ENCODE measurements at places on chromosomes 13 and 19.

GRCh38 chr13:27961227-27962085 is 7.7 kb downstream of the CDX2 start:
- no peak for DNase-seq

DNA sequence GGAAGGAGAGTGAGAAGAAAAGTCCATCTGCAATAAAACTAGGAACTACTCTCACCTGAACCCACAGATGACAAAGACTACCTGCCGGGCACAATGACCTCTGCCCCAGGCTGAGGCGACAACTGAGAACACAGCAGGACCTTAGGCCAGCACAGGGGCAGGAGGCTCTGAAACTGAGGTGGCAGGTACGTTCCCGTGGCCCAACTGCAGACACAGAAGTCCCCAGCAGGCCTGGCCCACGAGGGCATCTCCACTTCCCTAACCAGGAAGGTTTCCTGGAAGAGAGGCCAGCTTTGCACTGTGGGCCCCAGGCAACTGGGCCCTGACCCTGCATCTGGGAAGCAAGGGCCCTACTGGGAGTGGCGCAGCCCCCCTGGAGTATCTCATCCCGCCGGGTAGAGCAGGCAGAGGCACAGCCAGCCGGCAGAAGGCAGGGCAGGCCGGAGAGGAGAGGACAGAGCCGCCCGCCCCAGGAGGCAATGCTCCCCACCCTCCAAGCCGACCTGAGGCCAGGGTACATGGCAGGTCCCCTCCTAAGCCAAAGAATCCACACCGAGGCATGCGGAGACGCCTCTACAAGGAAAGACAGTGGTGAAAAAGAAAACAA is 32.7 kb downstream of the STK24 start:
- DNase-seq, result no peak

GRCh38 chr19:3775831-3776230 is 3.8 kb upstream of the RAX2 start:
- DNase-seq, result no peak

- DNase-seq, result no peak
Observed at GRCh38 chr13:36820222-36820621, 1.2 kb downstream of the RFXAP start.

- no peak for DNase-seq
Observed at GRCh38 chr13:99653526-99653925, 152.3 kb downstream of the TM9SF2 start.

DNA sequence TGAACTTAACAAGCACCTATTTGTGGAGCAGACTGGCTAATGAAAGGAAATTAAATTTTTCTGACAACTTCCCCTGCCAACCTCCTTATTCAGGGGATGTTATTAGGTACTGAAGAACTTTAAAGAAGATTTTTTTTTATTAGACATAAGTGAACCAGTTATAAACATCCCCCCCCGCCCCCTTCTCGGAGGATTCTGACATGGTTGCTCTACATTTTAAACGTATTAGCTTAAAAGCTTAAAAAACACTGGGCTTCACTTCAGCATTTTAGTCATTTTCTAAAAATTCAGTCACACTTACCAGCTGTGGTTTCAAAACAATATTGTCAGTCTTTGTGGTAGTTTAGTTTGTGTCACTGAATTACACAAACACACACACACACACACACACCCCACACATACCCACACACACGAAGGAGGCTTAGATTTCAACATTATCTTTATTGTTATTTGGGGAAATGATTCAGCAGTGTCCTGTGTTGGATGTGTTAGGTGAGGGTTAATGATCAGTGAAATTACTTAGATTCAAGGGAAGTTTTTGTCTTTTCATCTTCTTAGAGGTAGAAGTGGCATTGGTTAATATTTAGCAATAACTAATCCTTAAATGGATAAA is 145.7 kb downstream of the PCCA start:
- no peak for DNase-seq

DNA sequence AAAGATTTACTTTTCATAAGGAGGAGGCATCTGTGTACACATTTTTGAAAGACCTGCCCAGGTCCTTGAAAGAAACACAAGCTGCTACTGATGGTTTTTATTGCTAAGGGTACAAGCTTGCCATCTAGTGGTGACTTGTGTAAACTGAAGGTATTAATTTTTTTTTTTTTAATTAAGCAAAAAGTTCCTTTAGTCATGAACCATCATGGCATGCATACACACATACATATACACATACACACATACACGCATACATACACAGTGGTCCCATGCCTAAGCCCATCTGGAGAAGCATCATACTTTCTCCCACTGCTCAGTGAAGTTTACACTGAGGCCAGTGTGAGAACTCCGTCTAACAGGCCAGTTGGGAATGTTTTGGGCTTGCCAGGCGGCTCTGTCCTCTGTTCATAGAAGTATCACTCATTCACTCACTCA is 312.5 kb downstream of the DCLK1 start:
- DNase-seq, result peak; percentile 26

DNA sequence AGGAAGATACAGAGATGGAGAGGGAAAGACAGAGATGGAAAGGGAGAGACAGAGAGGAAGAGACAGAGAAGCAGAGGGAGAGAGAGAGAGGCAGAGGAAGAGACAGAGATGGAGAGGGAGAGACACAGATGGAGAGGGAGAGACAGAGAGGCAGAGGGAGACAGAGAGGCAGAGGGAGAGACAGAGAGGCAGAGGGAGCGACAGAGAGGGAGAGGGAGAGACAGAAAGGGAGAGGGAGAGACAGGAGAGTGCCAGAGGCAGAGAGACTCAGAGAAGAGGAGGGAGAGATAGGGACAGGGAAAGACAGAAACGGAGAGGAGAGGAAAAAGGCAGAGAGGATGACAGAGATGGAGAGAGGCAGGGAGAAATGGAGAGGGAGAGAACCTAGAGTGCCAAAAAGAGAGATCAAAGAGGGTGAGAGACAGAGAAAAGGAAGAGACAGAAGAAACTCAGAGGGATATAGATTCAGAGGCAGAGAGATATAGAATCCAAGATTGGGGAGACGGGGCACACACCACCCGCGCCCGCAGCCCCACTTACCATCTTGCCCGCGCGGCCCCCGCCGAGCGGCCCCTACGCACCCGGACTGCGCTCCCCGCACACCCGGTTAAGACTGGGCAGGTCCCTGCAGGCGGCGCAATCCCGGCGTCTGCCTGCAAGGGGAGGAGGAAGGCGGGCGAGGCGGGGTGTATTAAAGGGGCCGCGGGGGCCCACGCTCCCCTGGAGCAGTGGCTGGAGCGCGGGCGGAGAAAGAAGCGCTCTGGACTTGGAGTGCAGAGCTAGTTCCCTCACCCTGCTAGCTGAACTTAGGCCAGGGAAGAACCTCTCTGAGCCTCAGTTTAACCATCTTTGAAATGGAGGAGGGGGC is 10.7 kb downstream of the TM6SF2 start:
- DNase-seq, result no peak

DNA sequence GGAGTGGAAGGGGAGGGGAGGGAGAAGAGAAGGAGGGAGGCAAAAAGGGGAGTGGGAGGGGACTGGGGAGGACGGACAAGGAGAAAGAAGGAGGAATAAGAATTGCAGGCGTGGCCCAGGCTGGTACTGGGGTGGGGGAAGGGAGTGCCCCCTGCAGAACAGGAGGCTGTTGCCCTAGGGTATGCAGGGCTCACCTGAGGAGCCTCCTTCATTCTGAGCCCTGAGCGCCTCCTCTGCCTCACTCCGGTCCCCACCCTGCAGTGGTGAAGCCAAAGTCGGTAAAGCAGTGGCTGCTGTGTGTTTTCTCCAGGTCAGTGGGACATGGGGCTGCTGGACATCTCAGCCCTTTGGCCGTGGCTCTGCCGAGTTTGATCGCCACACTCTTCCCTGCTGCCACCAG is 9.1 kb upstream of the CDC16 start:
- DNase-seq, result no peak

Data from Jurkat, Clone E6-1 (cell line).